ENCODE measurements at places on chromosomes 5 and 9.

DNA sequence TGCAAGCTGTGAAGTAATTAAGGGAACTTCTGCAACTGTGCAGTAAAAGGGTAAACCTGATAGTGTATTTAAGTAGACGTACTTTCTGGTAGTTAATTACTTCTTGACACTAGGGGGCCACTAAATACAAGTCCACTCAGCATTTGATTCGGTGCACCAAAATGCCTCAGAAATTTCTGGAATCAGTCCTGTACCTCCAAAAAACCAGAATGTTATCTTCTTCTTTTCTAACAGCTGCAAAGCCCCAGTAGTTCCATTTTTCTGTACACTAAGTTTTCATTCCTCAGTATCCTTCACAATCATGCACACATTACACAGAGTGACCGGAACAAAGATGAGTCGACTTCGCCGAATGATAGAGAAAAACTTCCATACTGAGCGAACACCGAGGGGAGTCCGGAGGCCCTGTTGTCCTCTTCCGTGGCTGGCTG is 484 bp downstream of the GFM2 start:
- peak; percentile 57 for DNase-seq

DNA sequence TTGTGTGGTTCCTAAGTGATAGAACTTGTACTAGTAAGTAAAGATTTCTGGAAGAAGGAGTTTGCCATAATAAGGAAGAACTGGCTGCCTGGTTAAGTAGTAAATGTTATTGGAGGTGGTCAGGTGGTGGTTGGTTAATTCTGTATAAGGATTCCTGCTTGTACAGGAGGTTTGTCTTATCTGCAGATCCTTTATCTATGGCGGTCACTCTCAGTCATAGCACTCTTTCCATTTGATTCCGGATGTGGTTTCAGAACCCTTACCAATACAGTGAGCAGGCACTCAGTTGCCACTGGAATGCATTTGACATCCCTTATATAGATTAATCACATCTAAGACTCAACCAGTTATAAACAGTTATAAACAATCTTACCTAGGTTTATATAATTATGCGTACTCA is 50.3 kb downstream of the RAD50 start:
- DNase-seq: no peak

DNA sequence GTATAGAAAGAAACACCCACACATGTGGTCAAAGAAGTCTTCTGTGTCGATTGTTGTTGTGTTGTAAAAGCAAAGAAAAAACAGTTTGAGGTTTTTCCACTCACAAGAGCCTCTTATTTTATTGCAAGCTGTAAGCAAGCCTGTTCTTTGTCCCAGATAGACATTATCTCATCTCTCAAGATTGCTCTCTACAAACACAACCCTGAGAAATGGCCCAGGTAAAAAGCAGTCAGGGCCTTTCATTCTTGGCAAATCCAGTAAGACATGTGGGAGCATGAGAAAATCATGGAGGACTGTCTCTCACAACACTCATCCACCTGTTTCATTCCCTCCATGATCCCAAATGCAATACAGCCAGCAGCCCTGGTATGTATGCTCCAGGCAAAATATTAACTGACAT is 286.6 kb upstream of the POU5F2 start:
- DNase-seq: no peak

DNA sequence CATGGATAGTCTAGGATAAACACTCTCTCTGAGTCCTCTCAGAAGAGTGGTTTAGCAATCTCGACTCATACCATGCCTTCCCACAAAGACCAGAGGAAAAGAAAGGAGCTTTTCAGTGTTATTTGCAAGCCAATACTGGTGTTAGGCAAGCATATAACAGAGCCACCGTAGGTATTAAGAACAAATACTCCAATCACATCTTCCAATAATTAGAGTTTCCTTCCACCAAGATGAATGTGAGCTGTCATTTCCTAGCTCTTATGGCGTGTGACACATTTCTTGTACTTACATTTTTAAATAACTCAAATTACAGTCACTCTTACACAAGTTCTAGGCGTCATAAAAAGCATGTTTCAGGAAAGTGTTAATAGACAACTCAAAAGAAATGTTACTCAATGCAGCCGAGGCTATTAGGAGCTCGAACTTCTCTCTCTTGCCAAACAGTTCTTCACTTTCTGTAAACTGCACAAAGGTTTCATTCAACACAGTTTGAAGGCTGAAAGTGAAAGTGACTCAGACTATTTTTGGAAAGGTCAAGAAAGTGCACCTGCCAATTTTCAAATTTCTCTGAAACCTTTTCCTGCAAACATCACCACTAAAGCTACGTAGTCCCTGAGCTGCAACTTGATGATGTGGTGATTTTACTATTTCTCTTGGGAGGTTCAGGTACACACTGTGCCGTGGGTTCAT is 153.8 kb downstream of the AUH start:
- DNase-seq: peak; percentile 40

GRCh38 chr9:114782586-114782985 is 23.3 kb downstream of the TNFSF15 start:
- DNase-seq: no peak
